ENCODE measurements at places on chromosomes 2 and 18.
A peak's percentile ranks its signal among the peaks of the same experiment; 100 is the strongest.

- H3K27ac ChIP-seq: no peak overlapping the region
- H3K4me1 ChIP-seq: no peaks in the 10 kb centered on the region
Measured at GRCh38 chr2:16251511-16252225, 311.3 kb downstream of the MYCN start.

DNA sequence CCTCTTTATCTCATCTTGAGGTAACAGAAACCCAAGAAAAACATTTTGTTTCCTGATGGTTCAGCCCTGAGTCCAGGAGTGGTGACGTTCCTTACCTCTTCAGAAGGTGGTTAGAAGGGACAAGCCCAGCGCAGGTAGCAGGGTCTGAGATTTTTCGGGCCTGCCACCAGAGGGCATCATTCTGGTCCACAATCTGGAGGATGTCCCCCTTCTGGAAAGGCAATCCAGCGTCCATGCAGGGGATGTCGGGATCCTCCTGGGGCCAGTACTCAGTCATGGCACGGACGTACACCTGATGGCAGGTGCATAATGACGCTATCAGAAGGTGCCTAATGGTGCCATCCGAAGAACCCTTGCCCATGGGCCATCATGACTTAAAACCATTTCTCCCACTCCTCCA, 17.7 kb downstream of the MPP4 start:
- no peak overlapping the region for H3K27ac ChIP-seq
- H3K36me3 ChIP-seq: peaks cover 10% of the 10 kb centered on the region
- peaks cover 2% of the 10 kb centered on the region for H3K4me1 ChIP-seq

GRCh38 chr18:12262748-12263147, 8.6 kb downstream of the CIDEA start:
- peaks cover 33% of the 10 kb centered on the region for H3K27me3 ChIP-seq
- no peaks in the 10 kb centered on the region for H3K36me3 ChIP-seq
- no peak overlapping the region for H3K27ac ChIP-seq

GRCh38 chr2:223001797-223002175, 50.2 kb upstream of the KCNE4 start:
- DNase-seq: no peak
- no peaks in the 10 kb centered on the region for H3K4me1 ChIP-seq
- no peak overlapping the region for H3K4me3 ChIP-seq
- no peak overlapping the region for H3K27ac ChIP-seq
- H3K36me3 ChIP-seq: no peaks in the 10 kb centered on the region

DNA sequence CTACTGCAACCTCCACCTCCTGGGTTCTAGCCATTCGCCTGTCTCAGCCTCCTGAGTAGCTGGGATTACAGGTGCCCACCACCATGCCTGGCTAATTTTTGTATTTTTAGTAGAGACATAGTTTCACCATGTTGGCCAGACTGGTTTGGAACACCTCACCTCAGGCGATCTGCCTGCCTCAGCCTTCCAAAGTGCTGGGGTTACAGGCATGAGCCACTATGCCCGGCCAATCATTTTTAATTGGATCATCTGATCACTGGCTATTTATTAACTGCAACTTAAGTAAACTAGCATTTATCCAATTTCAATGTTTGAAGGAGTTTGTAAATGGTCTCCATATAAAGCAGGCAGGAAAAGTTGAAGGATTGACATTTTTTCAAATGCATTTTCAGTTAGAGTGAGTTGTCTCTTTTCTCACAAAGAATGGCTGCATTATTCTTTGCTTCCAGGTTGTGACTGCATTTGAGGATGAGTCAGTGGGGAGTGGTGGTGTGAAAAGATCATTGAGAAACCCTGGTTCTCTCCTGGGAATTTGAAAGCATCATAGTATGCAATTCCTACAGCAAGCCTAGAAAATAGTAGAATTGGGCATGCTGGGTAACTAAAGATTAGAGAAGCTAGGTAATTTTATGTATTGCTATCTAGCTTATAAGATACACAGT, 431.1 kb upstream of the ZEB2 start:
- no peaks in the 10 kb centered on the region for H3K4me1 ChIP-seq
- no peak overlapping the region for H3K27ac ChIP-seq
- H3K27me3 ChIP-seq: no peaks in the 10 kb centered on the region

DNA sequence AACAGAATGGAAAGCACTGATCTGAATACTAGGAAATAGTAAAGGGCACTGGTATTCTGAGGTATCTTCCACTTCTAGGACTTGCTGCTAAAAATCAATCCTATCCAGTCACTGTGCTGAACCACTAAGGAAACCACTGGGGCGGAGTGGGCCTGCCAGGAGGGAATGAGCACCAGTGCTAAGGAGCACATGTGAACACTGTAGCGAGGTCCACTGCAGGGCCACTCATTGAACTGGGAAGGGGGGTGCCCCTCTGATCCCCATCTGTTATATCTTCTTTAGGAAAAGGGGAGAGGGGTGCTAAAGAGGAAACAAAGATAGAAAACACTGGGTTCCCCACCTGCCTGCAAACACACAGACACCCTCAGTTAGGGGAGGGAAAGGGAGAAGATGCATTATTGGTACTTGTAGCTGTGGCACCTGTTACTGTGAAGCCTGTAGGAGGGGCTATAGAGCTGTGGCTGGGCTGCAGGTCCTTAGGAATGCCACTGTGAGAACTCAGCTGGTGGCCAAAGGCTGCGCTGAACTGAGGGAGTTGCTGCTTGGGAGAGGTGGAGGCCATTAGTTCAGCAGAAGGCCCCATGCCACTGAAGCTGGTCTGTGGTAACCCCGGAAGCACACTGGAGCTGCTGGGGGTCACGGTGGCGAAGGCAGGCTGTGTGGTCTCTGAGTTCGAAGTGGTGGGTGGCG, 81.8 kb downstream of the INO80D start:
- no peak overlapping the region for H3K4me3 ChIP-seq
- no peak overlapping the region for H3K27ac ChIP-seq
- peaks cover 2% of the 10 kb centered on the region for H3K4me1 ChIP-seq
- peak; percentile 26 for DNase-seq
- peaks cover 25% of the 10 kb centered on the region for H3K36me3 ChIP-seq

- H3K27ac ChIP-seq: no peak overlapping the region
- peaks cover 30% of the 10 kb centered on the region for H3K27me3 ChIP-seq
- H3K4me3 ChIP-seq: no peak overlapping the region
- H3K4me1 ChIP-seq: no peaks in the 10 kb centered on the region
- DNase-seq: peak; percentile 26
- no peaks in the 10 kb centered on the region for H3K36me3 ChIP-seq
Measured at GRCh38 chr2:205850611-205851010, 168.3 kb downstream of the NRP2 start.

GRCh38 chr2:213496226-213496625, 212.0 kb downstream of the SPAG16 start:
- H3K27me3 ChIP-seq: no peaks in the 10 kb centered on the region
- no peak overlapping the region for H3K27ac ChIP-seq
- H3K4me3 ChIP-seq: no peak overlapping the region
- no peaks in the 10 kb centered on the region for H3K4me1 ChIP-seq

GRCh38 chr2:86297382-86298147, 39.9 kb downstream of the REEP1 start:
- H3K4me3 ChIP-seq: no peak overlapping the region
- peaks cover 34% of the 10 kb centered on the region for H3K27me3 ChIP-seq
- no peak for DNase-seq
- no peaks in the 10 kb centered on the region for H3K36me3 ChIP-seq

- no peaks in the 10 kb centered on the region for H3K36me3 ChIP-seq
- no peak overlapping the region for H3K27ac ChIP-seq
- no peak overlapping the region for H3K4me3 ChIP-seq
- peaks cover 29% of the 10 kb centered on the region for H3K4me1 ChIP-seq
Measured at GRCh38 chr2:390959-391358, 103.1 kb upstream of the ALKAL2 start.
